ENCODE measurements at places on chromosomes 2 and 18.

GRCh38 chr2:43950383-43951008 is 45.3 kb downstream of the LRPPRC start:
- DNase-seq, result peak; percentile 2

DNA sequence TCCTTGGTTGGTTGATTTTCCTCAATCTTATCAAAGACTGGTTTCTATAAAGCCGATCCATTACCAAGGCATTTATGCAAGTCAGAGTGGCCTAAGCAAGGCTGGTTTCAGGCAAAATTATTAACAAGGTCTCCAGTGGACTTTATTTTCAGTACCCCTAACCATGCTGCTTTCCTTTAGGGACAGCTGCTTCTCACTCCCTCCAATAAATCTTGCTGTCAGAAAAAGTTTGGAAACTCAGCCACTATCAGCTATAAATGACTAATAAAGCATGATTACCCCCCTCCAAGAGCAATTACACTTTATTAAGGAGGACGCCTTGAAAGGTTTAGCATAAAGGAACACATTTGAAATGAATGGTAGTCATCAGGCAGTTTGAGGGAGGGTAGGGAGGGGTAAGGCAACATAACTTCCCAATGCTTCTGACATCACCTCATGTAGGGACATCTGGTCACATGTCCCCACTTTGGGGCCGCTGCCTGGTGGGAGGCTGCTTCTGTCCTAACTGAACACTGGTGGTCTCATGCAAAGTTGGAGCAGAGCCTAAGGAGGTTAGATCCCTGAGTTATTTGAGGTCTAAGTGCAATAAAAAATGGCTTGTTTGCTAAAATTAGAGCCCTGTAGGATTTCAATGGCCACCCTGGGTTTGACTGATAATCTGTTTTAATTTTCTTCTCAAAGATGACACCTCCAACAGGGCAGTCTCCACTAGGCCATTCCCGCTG is 58.0 kb upstream of the TMEM178A start:
- no peak for DNase-seq

DNA sequence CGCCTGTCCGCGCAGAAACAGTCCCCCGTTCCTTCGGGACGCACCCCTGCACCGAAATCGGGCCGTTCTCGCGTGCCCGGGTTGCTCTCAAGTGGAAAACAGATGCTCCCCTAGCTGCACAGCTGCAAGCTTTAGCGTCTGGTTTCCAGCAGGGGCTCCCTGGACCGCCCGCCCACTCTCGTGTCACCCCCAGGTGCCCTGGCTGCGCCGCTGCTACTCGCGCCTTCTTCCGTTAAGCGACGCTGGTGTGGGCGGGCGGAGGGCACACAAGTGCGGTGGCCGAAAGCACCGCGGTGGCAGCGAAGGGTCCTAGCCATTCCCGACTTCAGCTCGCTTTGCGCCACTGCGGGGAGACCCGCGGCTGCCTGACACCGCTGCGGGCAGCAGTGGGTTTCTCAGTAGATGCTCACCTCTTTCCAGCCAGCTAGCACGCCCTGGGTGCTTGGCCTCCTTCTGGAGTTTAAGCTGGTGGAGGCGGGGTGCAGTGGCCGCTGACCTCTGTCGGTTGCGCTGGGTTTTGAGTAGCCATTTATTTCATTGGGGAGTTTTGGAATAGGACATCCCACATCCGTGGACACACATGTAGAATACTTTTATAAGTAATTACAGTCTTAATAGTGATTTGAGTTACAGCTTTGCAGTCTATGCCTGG is 806 bp downstream of the ZNF407 start:
- DNase-seq, result peak; percentile 59

DNA sequence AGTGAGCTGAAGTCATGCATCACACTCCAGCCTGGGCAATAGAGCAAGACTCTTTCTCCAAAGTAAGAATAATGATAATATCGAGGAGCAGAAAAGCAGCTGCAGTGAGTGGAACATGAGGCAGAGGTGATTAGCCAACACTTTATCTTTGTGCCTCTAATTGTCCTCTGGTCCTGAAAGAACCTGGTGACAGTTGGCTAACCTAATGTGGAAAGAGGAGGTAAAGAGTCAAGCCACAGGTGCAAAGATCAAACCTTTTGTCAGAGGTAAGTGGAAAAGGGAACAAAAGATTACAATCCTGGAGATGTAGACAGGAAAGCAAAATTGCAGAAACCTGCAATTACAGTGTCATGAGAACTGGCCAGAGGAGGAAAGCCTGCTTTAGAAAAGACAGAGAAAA is 53.5 kb upstream of the LCLAT1 start:
- DNase-seq, result no peak

Measured in stimulated activated CD4-positive, alpha-beta T cell treated with anti-CD3 and anti-CD28 coated beads, Interleukin-15, amount 100 ng/mL, for 48 hours (primary cell).